ENCODE measurements at places on chromosomes 2 and 18. TPM values are rescaled to one million over a fixed set of nuclear protein-coding genes. Genes with fewer than 3 reads are reported as not detected.

The CXCR1 gene
- not detected for total RNA-seq

- no peak for DNase-seq
Measured at GRCh38 chr2:110130757-110131156, 15.1 kb upstream of the MALL start.

GRCh38 chr2:220320326-220320725 is 692.9 kb downstream of the SLC4A3 start:
- DNase-seq = no peak

- DNase-seq = no peak
Measured at GRCh38 chr2:233021771-233022170, 8.7 kb upstream of the NGEF start.
